ENCODE measurements at places on chromosomes 2 and 18.

DNA sequence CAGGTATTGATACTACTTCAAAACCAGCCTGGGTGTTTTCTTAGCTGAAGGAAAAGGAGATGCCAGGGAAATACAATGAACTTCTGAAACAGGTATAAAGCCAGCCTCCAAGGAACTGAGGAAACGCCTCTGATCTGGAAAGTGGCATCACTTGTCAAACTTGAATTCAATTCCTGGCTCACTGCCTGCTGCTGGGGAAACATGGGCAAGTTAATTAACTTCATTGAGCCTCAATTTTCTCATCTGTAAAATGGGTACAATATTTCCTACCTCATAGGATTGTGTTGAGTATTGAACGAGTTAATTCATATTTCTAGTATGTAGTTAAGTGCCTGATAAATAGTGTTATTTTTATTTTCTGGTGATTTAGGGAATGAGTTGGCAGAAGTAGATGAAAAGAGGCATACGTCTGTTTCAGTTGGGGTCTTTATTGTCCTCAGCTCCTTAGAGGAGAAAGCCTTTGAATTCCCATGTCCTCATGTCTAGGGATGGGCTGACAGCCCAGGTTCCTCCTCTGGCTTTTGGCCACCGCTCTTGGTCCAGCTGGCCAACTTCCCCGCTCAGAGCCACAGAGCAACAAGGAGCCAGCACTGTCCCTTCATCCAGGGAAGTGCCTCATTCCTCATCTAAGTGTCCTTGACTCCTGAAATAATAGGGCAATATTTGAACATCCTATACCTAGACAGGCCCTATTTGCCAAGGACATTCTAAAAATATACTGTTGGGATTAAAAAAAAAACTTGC is 210.5 kb upstream of the GATA6 start:
- no peak for DNase-seq

- DNase-seq: no peak
Measured at GRCh38 chr18:79922971-79923411, 28.5 kb downstream of the SLC66A2 start.

DNA sequence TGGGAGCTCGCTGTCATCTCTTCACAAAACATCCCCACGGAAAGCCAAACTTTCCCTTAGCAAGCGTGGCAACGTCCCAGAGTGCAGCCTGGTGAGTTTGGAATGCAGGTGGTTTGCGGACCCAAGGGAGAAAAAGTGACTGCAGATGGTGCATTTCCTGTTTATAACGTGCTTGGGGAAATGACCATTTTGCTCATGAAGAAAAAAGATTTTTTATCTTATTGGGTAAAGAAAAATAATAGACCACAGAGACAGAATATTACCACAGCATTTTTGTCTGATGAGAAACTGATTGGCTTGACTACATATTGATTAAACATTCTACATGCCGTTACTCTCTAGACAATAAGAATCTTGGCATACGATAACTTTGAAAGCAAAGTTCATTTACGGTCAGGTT is 136.5 kb downstream of the COPS8 start:
- DNase-seq: no peak

DNA sequence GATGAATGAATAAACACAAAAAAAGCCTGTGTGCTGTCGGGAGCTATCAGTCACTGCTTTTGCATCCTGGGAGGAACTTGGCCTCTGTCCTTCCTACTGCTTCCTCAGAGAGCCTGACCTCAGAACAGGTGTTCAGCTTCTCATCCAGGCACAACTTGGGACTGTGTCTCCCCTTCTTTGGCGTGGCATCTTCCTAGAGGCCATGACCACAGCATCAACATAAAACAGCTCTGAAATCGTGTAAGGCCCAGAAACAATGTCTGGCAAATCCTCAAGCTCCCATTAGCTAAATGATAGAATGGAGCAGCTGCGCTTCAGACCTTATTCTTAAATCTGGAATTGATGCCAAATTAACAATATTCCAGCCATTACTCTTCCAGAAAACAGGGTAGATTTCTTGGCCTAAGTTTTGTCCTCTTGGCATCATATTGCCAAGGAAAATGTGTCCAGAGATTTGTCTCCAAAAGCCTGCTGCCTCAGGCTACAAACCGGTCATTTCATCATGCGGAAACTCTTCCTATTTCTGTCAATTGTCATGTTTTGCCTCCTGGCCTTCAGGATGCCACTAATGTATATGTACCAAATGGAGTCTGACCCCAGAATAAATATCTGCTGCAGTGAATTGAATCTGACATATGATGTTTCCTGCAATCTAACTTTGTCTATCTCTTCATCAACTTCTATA is 53.2 kb upstream of the RAB27B start:
- DNase-seq: no peak

DNA sequence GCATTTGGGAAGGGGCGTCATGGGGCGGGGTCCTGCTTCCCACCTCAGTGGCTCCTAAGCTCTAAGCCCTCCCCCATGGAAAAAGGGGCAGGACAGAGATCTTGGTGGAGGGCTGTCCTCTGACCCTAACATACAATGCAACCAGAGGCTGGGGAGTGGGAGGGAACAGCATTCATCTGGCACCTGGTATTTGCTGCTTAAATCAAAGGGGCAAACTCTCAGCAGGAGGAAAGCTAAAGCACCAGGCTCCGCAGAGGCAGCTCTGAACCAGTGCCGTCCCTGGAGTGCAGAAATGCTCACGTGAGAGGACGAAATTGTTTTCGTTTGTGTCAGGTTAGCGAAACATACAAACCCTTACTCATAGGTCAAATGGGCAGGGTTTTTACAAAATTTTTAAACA is 92.7 kb upstream of the PXDN start:
- DNase-seq: no peak

GRCh38 chr2:191114403-191114886 is 36.3 kb downstream of the STAT4 start:
- no peak for DNase-seq

- DNase-seq: no peak
Measured at GRCh38 chr2:215420471-215420935, 15.4 kb downstream of the FN1 start.

DNA sequence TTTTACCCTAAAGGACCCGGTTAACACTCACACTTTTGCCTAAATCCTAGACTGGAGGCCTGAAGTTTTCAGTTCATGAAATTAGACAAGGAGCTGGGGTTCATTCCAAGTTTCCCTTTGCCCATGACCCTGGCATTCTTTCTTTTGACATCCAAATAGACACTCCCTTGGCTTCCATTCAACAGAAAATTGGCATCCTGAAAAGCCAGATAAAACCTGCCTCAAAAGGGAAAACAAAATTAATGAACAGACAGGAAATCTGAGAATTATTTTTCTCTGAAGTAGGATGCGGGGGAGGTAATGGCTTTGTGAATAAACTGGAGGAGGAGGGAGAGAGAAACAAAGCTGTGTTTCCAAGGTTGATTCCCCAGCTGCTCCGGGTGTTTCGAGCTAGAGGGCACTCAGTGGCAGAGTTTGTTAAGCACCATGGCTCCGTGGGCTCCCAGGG is 41.0 kb downstream of the SPP2 start:
- no peak for DNase-seq

DNA sequence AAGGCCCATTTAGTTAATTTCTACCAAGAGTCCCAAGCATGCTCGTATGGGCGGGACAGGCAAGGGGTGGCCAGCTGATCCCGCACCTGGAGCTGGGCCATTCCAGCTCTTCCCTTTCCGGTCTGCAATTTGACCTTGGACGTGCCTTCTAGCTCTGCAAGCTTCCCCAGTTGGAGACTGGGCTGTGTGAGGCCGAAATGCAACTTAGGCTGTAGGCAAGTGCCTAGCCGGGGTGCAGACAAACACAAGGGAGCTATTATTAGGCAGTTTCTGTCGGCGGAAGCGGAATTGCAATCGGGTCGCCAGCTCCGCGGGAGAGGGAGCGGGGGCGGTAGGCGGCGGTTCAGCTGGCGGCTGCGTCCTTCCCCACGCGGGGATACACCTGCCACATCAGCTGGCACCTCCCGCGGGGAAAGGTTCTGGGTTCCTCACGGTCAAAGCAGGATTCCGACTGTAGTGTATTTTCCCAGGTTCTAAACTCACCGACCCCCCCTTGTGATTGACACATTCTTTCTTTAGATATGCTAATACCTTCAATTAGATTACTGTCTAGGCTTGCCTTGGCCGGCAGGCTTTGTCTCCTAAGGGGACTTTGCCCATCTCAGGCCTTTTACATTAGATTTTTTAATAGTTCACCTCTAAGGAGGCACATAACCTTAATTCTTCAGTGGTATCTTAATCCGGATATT is 17.1 kb upstream of the ZNF532 start:
- DNase-seq: no peak

DNA sequence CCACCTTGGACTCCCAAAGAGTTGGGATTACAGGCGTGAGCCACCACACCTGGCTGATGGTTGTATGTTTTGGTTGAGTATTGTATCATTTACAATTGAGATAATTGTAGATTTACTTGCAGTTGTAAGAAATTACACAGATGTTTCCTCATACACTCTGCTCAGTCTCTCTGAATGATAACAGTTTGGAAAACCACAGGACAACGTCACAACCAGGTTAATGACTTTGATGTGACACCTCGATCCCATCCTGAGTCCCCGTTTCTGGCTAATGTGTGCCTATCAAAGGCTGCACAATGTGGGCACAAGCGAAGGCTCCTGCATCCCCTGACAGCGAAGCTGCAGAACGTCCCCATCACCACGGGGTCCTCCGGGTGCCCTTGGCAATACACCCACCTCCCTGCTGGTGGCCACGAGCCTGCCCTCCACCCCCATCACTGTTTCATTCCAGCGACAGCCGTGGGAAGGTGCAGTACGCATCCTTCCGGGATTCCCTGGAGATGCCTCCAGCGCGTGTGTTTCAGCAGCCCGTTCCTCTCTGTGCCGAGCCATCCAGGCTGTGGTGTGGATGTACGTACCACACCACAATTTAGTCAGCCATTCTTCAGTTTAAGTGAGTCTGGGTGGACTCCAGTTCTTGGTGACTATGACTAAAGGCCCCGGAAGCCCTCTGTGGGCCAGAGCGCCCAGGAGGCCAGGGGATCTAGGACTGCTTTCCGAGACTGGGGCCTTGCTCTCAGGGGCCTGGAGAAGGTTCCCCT is 4.3 kb upstream of the PDCD1 start:
- DNase-seq: no peak

DNA sequence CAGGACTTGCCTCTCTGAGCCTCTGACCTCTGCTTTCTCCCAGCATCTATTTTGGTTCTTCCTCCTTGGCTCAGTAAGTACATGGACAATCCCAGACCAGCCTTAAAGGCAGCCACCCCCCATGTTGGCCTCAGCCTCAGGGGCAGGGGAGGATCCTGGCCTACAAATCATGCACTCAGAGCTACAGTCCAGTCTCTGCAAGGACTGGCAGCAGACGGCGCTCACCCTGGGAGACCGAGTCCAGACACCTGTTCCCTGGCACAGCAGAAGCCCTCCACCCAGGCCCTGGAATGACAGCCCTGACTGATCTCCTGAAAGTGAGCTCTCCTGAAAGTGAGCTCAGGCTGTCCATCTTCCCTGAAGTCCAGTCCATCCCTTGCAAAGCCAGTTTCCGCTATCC is 25.7 kb upstream of the PTPN4 start:
- no peak for DNase-seq

DNA sequence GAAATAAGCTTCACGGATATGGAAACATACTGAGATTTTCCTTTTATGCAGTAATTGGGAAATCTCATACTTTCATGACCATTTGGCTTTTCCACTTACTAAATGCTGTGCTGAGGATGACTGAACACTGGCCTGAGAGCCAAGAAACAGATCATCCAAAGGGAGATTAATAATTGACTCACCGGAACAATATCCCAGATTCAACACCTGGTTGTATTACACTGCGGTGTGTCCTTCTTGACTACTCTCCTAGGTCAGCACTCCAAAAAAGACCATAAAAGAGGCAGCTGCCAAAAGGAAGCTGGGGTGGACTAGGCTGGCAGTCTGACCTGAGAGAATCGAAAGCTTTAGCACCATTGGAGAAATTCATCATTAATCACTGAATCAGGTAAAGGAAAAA is 469.1 kb downstream of the CBLN2 start:
- no peak for DNase-seq

GRCh38 chr2:17430326-17430725 is 87.9 kb downstream of the RAD51AP2 start:
- DNase-seq: no peak

DNA sequence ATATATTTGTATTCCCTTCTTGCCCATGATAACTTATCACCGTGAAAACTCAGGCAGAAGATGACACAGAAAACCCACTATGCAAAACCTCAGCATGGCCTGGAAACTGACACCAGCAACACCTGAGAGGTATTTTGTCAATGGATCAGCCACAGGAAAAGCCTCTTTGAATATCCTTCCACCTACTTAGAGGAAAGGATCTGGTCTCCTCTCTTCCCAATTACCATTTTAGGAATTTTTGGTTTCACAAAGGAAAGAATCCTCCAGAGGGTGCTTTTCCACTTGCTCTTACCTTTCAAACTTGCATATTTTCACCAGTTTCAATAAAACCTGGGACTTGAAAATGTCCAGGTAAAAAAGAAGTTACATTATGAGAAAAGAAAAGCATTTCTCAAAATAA is 20.0 kb upstream of the MEIS1 start:
- DNase-seq: no peak

GRCh38 chr18:51654488-51655326 is 457.2 kb upstream of the MEX3C start:
- DNase-seq: no peak

DNA sequence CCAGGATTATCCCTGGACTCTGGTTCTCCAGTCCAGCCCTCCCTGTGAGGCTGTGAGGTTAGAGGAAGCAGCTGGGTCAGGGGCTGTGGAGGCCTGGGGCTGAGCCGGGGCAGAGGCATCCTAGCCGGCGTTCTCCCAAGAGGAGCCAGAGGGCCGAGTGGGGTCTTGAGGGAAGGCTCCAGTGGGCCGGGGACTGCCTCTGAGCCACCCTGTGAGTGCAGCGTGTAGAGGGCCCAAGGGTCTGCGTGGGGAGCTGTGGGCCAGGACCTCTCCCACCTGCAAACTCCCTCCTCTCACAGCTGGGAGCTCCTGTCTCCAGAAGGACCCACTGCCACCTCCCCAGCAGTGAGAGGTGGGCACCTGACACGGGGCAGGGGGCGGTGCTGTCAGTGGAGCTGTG is 41.0 kb downstream of the GLI2 start:
- no peak for DNase-seq

DNA sequence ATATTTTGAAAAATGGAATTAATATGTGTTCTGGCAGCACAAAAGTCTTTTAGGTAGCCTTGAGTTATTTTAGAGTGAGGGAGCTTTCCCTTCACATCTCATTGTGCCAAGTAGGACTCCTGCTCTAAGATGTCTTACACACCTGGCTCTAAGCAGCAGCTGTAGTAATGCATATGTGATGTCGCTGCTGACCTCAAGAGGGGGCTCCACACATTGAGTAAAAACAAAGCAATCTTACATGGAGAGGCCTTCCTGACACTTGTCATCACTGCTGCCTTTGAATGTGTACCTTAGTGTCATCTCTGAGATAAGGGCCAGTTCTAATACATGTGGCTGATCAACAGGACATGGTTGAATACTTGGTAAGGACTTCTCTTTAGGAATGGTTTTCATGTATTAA is 75.8 kb downstream of the ACTR3 start:
- DNase-seq: no peak

DNA sequence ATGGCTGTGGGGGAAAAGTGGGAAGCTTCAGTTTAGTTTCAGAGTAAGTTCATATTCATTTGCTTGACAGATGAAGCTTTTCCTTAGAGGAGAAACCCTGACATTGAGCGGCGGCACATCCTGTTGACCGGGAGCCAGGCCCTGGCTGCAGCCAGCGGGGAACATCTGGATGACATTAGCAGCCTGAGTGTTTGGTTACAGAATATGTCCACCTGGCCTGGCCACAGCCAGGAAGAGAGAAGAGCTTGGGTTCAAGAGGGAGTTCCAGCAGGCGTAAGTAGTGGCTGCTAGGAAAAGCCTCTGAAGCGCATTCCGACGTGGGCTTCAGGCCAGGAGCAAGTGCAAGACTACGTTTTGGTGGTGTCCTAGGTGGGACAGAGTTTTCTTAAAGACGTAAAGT is 144.9 kb upstream of the MYCN start:
- DNase-seq: no peak

All from activated CD8-positive, alpha-beta memory T cell treated with anti-CD3 and anti-CD28 coated beads for 1 hour (primary cell).